Activated T-cell treated with anti-CD3 and anti-CD28 coated beads, Interleukin-2, amount 50 U/mL, for 24 hours (primary cell): ENCODE measurements at places on chromosomes 11 and 22.

- no peak for DNase-seq
Measured at GRCh38 chr11:60252213-60253108, 9.5 kb upstream of the MS4A4E start.

- peak; percentile 69 for DNase-seq
Measured at GRCh38 chr11:118791961-118792569, 1.1 kb upstream of the DDX6 start.

- DNase-seq, result peak; percentile 56
Measured at GRCh38 chr11:76206327-76207081, at the start of gene WNT11. Gene WNT11, minus strand, starts transcription at chr11:76206502. Its CDS starts 95 bp downstream, at chr11:76206407.

GRCh38 chr11:33976495-33977199 lies 74.9 kb upstream of the CAPRIN1 start:
- no peak for DNase-seq

- DNase-seq, result no peak
Measured at GRCh38 chr22:29345932-29346331, 30.4 kb upstream of the RASL10A start.

DNA sequence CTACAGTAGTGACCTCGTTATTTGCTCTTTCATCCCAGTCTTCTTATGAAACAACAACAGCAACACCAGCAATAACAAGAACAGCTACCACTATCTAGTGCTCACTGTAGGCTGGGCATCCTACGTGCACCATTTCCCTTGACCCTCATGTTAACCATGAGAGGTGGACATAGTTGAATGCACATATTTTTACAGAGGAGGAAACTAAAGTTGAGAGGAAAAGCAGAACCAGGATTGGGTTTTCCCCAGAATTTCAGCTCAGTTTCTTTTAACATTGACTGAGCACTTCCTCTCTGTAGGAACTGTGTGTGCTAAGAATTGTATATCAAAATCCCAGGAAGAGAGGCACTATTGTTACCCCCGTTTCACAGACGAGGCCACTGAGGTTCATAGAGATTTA lies 39.4 kb upstream of the TSPAN18 start:
- no peak for DNase-seq

GRCh38 chr11:121714351-121714750 lies 261.6 kb upstream of the SORL1-AS1 start:
- no peak for DNase-seq

- no peak for DNase-seq
Measured at GRCh38 chr22:36352803-36353507, 34.8 kb downstream of the MYH9 start.

GRCh38 chr22:39206491-39206890 lies 38.3 kb downstream of the PDGFB start:
- DNase-seq, result peak; percentile 17
